ENCODE measurements at places on chromosomes 2 and 18.

DNA sequence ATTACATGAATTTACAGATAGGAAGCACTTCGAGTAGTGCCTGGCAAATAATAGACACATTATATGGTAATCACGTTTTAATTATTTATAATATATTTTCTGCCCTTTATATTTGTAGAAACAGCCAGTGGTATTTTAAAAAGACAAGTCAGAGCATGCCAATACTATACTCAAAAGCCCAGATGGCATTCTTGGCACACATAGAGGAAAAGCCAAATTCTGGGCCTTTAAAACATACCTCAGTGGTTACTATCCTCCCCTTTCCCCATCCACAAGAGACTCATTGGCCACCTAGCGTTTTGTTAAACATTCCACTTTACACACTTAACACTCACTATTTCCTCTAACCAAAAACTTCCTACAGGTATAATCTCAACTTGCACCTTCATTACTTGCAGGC lies 63.3 kb upstream of the ZNF804A start:
- DNase-seq, result no peak

DNA sequence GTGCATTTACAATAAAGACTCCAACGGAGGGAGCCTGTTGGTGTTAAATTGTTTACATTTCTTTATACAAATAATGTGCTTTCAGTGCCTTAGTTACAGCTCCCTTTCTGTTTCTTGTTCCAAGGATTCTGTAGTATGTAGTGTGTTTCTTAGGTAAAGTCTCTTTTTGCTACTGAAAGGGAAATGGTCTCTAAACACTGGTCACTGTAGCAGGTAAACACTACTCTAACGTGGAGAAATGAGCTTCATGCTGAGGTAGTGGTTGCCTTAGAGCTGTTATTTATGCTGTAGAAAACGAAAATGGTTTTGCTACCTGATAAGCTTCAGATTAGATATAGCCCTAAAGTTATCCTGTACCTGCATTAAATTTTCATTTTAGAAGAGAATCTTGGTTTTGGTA lies 163.6 kb downstream of the CAPN13 start:
- no peak for DNase-seq

DNA sequence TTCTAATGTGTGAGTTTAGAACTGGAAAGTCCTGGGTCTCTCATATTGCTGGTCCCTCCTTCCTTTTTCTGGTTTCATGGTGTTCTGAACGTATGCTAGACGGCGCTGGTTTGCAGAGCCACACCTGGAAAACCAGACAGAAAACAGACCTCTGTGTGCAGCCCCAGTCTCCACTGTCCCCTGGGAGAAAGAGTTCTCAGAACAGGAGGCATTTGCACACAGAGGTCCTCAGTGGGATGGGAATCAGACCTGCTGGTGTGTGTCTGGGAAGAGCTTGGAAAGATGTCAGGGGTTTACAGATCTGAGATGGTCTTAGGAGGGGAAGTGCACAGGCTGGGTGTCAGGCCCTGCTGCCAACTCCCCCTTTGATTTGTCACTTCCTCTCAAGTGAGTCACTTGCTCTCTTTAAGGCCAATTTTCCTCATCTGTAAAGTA lies 14.9 kb upstream of the MBP start:
- DNase-seq, result no peak

- DNase-seq, result no peak
Measured at GRCh38 chr2:238738917-238739316, 109.0 kb upstream of the TWIST2 start.

DNA sequence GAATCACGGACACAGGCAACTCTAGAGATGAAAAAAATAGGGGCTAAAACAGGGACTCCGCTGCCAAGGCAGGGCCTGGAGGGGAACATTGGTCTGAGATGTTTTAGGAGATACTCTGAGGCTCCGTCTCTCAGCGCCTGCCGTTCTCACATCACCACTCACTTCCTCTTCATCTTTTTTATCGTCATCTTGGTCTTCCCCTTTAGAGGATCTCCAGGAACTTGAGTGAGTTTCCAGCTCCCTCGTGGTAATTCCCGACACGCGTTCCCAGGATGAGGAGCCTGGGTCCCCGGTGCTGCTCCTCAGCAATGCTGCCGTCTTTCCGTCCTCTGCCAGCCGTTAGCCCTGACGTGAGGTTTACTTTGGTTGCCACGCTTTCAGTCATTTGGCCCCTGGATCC lies 16.1 kb downstream of the MLPH start:
- no peak for DNase-seq

DNA sequence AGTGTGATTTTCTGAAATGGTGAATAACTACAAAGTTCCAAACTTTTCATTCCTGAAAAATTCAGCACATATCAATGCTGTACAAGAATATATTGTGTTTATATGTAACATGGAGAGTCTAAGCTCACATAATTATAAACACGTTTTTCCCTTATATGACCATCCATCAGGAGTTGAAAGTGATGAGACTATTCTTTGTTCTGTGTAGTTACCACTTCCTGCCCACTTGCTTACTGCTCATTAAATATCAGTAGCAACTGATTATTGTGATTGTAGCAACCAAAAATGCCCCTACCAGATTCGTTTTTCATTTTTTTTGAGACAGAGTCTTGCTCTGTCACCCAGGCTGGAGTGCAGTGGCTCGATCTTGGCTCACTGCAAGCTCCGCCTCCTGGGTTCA lies 30.8 kb downstream of the OTX1 start:
- no peak for DNase-seq

DNA sequence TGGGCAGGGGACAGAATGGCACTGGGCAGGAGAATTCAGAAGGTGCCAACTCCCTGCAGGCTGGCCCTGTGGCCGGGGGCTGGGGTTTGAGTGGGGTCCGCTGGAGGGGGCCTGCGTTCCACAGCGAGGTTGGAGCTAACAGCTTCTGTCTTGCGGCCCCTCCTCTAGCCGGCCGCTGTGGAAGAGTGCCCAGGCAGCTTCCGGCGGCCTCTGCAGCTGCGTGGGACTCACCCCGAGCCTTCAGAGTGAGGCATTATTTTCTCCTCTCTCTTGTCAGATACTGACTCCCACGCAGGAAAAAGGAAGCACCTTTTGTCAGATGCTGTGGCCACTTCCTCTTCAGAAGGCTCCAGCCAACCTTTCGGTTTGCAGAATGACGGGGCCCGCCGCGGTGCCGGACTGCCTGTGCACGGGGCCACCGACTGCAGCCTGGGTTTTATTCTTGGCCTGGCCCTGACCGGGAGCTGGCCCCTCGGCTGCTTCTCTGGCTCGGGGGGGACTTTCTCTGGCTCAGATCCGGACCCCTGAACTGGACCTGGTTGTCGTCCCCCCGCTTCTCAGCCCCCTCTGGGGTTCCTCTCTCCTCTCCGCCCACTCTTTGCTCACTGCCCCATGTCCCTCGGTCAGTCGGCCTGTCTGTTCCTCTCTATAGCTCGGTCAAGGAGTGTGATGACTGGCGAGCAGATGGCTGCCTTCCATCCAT lies 40.1 kb downstream of the ARHGAP25 start:
- no peak for DNase-seq

GRCh38 chr18:4333043-4333442 lies 122.1 kb downstream of the DLGAP1 start:
- no peak for DNase-seq

GRCh38 chr2:241184901-241185300 lies 3.6 kb upstream of the ANO7 start:
- no peak for DNase-seq

GRCh38 chr2:43268066-43268953 lies 41.9 kb upstream of the ZFP36L2 start:
- no peak for DNase-seq

DNA sequence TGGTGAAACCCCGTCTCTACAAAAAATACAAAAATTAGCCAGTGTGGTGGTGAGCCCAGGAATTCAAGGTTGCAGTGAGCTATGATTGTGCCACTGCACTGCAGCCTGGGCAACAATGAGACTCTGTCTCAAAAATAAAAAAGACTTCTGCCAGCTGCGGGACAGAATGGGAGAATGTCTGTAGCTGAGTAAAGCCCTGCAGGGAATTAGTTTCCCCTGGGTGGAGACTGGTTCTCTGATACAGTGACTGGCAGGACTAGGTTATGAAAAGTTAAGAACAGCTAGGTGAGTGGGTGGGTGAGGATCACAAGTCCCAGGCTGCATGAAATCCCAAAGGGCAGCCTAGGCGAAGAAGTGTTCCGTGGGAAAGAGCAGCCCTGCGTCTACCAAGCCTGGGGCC lies 13.8 kb upstream of the CATIP start:
- no peak for DNase-seq

- no peak for DNase-seq
Measured at GRCh38 chr18:3388980-3389379, 61.0 kb upstream of the TGIF1 start.

GRCh38 chr2:223725494-223725893 lies 111.9 kb downstream of the AP1S3 start:
- peak; percentile 89 for DNase-seq

DNA sequence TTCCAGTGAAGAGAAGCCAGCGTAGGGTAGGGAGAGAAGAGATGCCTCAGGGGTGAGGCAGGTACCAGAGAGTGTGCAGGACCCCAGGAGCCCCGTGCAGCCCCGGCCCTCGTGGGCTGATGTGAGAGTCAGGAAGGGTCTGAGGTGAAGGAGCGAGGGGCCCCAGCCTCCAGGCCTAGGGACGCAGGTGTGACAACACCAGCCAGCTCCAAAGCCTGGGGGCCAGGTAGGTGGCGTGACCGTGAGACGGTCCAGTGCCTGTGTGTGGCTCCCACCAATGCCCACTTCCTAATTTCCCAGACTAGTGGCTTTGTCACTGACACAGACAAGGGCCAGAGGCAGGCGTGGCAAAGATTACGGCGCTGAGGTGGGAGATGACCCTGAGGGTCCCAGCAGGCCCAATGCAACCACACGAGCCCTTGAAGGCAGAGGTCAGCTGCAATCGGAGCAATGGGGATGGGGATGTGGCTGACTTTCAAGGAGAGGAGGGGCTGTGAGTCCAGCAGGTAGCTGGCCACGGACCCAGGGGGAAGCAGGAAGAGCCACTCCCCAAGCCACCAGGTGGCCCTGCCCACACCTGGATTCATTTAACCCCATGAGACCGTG lies 86.0 kb upstream of the SNTG2 start:
- DNase-seq, result no peak

DNA sequence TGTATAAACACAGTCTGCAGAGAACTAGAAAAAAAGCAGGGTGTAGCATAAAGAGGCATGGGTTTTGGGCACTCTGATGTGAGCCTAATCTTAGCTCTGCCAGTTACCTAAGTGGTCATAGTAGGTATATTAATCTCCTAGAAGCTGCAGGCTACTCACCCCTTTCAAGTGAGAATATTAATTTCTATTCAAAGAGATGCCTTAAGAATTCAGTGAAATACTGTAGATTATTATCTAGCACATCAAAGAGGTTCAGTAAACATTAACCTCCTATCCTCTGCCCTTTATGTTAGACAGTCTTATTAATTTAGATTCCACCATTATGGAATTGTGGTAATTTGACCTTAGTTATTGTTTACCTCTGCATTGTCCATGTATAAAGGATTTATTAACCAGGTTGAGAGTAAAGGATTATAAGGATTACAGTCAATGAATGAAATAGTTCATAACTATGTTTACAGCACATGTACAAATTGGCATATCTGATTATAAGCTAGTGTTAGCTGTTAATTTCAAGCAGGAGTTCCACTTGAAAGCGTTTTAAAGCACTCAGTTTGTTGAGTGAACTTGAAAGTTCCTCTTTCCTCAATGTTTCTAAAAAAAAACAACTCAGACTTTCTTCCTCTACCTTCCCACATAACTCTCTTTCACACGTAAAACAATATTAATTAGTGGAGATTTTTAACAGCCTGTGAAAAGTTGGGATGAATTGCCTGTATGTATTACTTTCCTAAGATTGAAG lies 150.6 kb upstream of the EPC2 start:
- no peak for DNase-seq

DNA sequence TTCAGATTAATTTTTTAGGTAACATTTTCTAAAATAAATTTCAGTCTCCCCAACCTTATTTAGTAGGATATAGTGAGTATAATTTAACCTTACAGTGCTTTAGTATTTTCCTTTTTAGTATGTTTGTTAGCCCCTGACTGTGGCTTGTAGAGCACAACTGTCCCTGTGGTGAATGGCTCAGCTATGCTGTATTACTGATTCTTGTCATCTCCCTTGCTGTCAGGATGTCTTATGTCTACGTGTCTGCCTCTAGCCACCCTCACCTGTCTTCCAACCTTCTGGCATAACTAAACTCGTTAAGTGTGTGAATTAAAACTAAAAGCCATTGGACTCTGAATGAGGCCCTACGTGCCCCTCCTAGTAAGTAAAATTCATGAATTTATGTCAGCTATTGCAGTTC lies 18.4 kb downstream of the MRPS9 start:
- DNase-seq, result no peak

DNA sequence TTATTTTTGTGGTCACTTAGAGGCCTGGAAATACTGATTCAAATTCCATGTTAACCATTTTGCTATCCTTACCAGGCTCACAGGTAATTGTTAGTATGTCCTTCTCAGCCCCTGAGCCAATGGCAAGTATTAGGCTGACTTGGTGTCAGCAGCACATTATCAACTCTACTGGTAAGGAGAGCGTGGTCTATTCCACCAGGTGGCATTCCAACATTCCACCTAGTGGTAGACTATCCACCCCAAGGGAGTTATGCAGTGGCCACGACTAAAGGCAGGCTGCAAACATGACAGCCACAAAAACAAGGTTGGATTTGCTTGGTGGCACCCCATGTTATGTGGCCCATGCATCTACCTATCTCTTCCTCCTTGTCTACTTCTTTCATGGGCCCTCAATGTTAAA lies 31.8 kb upstream of the GCC2 start:
- DNase-seq, result no peak

GRCh38 chr2:99106913-99107312 lies 34.6 kb upstream of the C2orf15 start:
- no peak for DNase-seq

DNA sequence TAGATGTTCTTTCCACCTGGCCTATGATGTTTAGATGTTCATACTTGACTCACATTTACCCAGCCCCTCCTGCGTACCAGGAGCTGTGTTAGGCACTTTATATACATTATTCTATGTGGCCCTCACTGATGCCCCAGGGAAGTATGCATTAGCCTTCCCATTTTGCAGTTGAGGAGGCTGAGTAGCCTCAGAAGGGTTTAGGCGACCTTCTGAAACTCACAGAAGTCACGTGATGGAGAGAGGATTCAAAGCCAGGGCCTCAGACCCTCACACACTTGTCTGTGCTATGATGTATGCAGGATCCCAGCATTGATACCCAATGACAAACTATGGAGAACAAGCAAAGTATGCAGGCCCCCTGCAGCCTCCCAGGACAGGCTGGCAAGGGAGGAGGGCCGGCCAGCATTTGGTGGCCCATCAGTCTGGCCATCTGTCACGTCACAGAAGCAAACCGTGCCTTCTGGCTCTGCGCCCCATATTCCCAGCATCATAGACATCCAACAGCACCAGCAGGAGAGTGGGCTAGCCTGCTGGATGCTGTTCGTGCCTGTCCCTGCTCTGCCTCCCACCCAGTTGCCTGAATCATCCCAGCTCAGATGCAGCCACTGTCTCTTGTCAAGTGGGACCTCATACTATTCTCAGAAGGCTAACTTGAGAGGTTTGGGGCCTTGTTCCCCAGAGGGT lies 33.6 kb downstream of the EHD3 start:
- no peak for DNase-seq

DNA sequence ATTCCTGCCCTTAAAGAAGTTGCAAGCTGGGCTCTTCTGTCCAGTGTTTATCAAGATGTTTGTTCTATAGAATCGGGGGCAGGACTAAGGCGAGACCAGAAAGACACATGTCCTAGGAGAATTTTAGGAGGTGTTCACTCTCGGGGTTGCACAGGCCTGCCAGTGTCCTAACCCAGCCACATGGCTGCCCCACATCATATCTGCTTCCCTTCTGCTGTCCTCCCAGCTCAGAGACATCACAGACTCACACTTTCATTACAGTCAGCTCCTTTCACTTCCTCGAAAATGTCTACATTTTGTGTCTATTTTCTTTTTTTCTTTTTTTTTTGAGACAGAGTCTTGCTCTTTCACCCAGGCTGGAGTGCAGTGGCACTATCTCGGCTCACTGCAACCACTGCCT lies 10.7 kb upstream of the MRO start:
- no peak for DNase-seq
